ENCODE measurements at places on chromosomes 6 and 20.

- DNase-seq = no peak
Measured at GRCh38 chr6:137892271-137892708, 25.2 kb downstream of the TNFAIP3 start.

- DNase-seq = no peak
Measured at GRCh38 chr20:35908007-35908406, 46.3 kb downstream of the SCAND1 start.

DNA sequence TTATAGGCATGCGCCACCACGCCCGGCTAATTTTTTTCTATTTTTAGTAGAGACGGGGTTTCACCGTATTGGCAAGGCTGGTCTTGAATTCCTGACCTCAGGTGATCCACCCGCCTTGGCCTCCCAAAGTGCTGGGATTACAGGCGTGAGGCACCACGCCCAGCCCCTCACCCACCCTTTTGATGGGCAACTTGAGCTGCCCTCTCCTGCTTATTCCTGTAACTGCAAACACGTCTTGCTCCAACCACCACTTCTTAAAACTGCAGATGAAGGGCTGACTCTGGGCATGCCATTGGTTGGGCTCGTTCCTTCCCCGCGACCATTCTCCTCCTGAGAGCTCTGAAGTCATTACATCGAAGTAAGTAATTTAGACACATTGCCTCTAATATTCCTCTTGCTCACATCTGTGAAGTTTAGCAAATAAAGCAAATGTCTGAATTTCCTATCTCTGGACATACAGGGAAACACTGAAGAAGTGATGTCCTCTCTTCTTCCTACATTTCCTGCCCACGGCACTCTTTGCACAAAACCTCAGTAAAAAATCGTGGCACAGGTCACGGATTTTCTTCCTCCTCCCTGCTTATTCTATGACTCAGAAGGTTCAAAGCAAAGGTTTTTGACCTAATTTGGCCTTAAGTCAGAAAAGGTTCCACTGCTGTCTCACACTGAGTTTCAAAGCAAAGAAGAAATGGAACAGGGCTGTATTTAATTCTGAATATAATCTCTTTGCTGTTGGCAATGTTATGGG lies 117.5 kb downstream of the GMPR start:
- DNase-seq = no peak

DNA sequence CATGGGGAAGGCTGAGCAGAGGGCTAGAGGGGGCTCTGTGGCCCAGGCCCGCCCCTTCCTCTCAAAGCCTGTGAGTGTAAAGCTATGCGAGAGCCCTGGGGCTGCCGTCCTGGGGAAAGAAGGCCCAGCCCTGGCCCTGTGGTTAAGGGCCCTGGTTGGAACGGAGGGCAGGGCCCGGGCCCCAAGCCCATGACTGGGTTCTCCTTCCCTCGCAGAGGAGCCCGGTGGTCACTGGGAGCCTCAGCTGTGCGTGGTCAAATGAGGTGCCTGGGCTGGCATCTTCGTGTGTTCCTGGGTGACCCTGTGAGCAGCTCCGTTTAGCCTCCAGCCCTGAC lies 56.0 kb downstream of the SMOC2 start:
- no peak for DNase-seq

DNA sequence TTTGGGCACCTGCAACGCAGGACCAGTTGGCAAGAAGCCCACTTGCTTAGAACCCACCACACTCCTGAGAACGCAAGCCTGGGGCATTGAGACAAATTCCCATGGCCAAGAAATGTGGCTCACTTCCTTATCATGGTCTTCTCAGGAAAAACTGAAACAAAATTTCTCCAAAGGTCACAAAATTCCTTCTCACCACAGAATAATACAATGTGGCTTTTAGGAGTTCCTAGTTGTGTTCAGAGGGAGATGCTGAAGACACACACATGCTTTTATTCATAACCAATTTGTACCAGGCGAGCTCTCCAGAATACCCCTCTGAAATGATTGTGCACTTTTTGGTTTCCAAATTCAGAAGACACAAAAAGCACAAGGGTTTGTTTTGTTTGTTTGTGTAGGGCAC lies 31.6 kb downstream of the ADTRP start:
- no peak for DNase-seq

GRCh38 chr6:121504227-121504626 lies 68.8 kb downstream of the GJA1 start:
- DNase-seq = no peak

- DNase-seq = no peak
Measured at GRCh38 chr6:80163754-80164187, 57.3 kb downstream of the BCKDHB start.

- peak; percentile 15 for DNase-seq
Measured at GRCh38 chr20:542777-543368, 717 bp downstream of the CSNK2A1 start.

DNA sequence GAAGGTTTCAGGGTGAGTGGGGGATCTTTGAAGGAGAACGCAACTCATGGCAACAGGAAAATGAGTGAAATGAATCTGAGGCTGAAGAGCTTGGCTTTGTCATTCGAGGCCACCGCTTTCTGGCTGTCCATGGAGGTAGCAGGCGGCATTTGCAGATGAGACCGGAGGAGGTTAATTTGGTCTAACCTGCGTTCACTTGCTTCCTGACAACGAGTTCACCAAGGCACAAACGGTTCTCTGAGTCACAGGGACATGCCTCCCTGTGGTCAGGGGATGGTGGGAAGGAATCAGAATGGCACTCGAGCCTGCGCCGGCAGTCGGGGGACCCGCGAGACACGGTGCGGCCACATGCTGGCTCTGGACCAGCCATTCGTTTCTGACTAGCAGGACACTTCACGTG lies 75.0 kb downstream of the IRF4 start:
- DNase-seq = no peak

GRCh38 chr6:8557014-8557748 lies 121.8 kb upstream of the SLC35B3 start:
- DNase-seq = no peak

DNA sequence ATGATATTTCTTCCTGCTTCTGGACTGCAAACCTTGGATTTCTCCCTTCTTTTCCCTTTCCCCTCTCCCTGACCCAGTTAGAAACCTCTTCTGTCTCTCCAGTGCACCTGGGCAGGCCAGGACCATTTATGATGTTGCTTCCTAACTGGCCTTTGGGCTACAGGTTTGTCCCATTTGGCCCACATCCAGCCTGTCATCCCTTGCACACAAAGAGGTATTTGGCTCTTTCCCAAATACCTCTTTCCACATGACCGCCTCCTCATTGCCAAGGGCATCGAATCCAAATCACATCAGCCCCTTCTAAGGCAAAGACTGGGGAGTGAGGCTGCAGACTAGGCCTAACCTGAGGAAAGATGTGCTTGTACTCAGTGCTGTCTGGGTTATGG lies 13.6 kb downstream of the FGD2 start:
- no peak for DNase-seq

DNA sequence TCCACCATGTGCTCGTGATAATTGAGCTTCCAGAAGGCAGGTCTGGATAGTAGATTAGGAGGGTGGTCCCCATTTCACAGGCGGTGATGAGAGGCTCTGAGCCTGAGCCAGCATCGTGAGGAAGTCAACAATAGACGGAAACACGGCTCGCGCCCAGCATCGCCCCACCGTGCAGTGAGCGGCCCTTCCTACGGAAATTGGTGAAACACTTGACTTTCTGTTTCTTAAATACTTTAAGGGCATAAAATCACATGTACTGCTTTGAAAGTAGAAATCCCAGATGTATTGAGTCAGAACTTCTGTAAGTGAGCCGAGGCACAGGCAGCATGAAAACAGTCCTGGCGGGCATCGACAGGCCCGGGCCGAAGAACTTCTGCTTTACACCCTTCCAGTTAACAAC lies 4.3 kb upstream of the KIF25 start:
- no peak for DNase-seq

DNA sequence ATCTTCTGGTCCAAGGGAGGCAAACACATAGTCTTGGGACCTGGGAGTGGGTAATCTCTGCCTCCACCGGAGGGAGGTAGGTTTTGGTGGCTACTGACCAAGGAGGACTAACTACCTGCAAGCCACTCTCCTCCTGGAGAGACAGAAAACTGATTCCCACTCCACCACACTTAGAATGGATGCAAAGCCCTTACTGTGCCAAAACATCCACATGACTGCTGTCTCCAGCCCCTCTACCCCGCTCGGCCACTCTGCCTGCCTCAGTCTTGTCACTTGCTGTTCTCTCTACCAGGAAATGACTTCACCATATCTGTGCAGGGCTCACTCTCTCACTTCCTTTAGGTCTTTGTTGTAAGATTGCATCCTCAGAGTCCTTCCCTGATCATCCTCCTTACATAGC lies 129.5 kb upstream of the ARG1 start:
- DNase-seq = no peak

- no peak for DNase-seq
Measured at GRCh38 chr6:7256785-7257184, 56.2 kb downstream of the SSR1 start.

- DNase-seq = no peak
Measured at GRCh38 chr20:588476-588875, 21.6 kb downstream of the TCF15 start.

DNA sequence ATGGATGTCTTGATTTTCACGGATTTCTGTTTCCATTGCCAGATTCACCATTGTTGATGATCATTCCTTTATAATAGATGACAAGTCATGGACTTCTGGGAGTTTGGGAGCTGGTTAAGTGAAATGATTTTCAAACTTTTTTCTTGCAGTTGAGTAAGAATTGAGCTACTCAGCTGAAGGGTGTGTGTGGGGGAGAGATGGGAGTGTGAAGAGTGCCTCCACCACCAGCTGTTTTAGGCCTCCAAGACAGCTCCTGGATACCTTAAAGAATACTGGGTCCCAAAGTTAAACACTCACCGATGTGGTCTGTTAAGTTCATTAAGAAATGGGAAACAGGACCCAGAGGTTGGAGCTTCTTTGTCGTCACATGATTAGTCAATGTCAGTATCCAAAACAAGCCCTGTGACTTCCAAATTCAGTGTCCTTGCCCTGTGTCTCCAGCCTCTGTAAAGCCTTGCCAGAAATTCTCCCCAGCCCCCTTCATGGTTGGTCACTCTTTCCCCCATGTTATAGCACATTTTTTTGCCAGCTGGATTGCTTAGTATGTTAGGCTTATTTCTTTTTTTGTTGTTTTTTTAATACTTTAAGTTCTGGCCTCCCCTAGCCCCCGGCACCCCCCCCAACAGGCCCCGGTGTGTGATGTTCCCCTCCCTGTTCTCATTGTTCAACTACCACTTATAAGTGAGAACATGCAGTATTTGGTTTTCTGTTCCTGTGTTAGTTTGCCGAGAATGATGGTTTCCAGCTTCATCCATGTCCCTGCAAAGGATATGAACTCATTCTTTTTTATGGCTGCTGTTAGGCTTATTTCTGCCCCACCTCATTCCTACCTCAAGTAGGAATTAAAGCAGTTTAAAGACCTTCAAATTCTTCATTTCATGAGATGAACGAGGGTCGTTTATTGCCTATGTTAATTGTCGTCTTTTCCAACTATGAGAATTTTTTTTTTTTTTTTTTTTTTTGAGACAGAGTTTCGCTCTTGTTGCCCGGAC lies 26.9 kb downstream of the BICRAL start:
- DNase-seq = no peak

GRCh38 chr6:39256294-39256940 lies 27.1 kb upstream of the KCNK5 start:
- no peak for DNase-seq

DNA sequence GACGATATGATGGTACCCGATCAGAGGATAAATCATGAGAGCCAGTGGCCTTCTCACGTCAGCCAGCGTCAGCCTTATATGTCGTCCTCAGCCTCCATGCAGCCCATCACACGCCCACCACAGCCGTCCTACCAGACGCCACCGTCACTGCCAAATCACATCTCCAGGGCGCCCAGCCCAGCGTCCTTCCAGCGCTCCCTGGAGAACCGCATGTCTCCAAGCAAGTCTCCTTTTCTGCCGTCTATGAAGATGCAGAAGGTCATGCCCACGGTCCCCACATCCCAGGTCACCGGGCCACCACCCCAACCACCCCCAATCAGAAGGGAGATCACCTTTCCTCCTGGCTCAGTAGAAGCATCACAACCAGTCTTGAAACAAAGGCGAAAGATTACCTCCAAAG lies 122.2 kb downstream of the TMEM242 start:
- no peak for DNase-seq

- no peak for DNase-seq
Measured at GRCh38 chr6:56890683-56891429, 64.1 kb upstream of the BEND6 start.

GRCh38 chr6:112575309-112575834 lies 228.2 kb downstream of the RFPL4B start:
- DNase-seq = no peak

DNA sequence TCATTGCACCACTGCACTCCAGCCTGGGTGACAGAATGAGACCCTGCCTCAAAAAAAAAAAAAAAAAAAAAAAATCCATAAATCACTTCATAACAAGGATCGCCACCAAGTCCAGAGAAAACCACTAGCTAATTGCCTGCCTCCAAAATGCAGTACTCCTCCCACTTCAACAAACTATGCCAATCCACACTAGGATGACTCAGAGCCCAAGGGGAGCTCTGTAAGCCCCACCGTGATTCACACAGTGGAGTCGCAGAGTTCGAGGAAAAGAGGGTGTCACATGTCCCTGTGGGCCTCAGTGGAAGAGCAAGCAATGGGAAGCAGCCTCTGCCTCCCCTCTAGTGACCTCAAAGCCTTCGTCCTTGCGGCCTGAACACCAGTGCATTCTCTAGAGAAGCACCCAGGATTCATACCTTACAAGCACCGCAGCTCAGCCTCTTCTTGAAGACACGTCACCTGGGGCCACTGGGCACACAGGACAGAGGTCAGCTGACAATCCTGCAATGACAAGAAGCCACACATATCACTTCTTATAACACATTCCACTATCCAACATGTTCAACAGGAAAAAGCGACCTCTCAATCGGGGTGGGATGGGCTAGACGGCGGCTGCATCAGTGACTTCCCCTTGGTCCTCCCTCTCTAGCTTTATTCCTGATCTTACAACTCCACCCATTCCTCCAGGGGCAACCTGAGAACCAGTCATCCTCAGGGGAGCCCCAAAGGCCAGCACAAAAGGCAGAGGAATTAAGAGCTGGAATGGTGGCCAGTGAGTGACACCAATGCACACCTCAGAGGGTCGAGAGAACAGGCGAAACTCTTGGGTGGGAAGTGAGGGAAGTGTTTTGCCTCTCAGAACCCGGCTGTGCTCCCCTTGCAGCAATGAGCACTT lies 8.9 kb downstream of the SNHG17 start:
- no peak for DNase-seq

DNA sequence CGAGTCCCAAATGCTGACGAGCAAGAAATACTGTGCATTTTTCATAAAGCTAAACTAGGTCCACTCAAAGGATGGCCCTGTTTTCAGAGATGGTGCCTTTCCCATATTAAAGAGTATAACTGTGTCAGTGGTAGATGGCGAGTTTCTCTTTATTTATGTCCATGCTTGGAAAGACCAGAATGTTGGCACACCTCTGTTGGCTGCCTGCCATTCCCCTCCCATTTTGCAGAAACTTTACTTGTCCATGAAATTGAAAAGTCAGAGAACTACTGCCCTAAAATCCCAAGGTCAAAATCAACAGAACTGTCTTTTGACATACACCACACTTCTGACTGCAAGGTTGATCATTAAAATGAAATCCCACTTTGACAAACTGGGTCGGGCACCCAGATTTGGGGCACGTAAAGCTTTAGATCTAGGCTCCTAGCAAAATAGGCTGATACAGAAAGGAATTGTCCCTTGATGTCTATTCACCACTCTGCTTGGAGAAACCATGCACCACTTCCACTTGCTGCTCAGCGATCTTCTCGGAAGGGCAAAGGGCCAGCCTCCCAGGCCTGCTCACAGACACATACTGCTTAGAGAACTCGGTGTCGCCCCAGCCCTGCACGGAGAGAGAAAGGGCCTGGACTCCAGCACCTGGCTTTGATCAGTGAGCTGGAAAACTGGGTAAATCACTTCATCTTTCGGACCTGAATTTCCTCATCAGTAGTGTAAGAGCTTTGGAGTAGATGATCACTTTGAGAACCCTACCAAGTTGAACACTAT lies 130.0 kb downstream of the AGPAT4 start:
- no peak for DNase-seq
